Eye (tissue), 1 donor: ENCODE measurements at places on chromosomes 2 and 18.

- no peak for DNase-seq
These were observed 96.4 kb downstream of the MARCHF4 start for GRCh38 chr2:216275890-216276289.

- no peak for DNase-seq
These were observed 37.1 kb downstream of the BCL11A start for GRCh38 chr2:60516383-60516811.

GRCh38 chr2:20381457-20381856 is 30.8 kb upstream of the PUM2 start:
- DNase-seq = peak; percentile 85

DNA sequence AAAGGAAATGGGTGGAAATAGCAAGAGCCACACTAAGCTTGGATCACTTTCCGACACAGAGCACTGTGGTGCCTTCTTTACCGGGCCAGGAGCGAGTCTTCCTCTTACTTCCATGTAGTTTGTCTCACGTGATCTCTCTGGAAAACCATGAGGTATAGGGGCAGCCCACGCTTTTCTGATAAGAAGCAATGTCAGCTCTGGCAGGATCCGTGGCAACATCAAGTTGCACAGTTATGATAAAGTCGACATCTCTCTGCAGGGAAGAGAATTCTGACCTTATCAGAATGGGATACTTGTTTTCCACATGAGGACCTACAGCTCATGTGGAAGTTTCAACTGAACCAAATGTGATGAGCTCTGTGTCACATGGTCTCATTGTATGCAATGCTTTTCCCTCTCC is 29.5 kb downstream of the MSGN1 start:
- no peak for DNase-seq

- DNase-seq = no peak
These were observed 15.2 kb downstream of the LRATD1 start for GRCh38 chr2:14647714-14648113.

DNA sequence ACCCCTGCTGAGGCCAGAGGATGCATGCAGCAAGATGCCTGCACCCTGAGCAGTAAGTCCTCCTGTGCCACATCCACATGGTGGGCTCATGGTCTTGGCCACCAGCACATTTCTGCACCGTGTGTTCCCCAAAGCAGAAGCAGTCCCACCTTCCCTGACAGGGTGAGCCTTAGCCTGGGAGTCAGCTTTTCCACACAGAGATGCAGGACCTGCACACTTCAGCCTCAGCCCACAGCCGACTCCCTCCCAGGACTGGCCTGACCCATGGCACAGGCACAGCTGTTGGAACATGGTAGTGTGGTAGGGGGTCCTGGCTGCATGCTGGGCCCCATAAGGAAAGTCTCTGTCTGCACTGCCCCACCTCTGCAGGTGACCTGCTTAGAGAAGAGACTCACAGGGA is 5.0 kb downstream of the SNED1 start:
- no peak for DNase-seq
